Left forelimb (tissue), 1 donor: ENCODE measurements at places on chromosomes 13 and 19.

GRCh38 chr19:21740559-21740958, 26.8 kb downstream of the ZNF100 start:
- no peak for DNase-seq

GRCh38 chr13:68816715-68817114, 1290.9 kb upstream of the ATXN8OS start:
- DNase-seq = no peak

DNA sequence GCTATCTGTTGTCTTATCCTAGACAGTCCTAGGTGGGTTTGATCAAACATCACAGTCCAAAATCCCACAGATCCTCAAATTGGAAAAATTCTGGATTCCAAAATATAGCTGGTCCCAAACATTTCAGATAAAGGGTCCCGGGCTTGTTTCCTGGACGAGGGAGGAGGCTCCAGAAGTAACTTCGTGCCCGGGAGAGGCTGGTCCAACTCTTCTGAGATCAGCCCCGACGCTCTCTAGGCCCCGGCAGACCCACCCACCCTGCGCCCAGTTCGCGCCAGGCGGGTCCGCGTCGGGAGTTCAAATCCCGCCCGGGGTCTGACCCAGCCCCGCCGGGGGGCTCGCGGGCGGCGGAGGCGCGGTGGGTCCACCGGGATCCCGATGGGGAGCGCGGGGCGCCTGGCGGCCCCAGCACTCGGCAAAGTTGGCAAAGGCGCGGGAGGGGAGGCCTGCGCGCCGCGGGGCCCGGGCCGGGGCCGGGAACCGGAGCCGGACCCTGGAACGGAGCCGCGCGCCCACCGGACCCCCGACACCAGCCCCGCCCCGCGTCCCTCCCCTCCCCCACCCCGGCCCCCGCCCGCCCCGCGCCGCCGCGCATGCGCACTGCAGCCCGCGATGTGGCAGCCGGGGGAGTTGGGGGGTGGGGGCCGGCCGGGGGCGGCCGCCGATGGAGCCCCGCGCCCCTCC, 513 bp downstream of the MIER2 start:
- peak; percentile 80 for DNase-seq

GRCh38 chr19:13162724-13163608, 12.8 kb downstream of the IER2 start:
- DNase-seq = peak; percentile 93

- no peak for DNase-seq
These were observed 808.9 kb downstream of the DIAPH3 start for GRCh38 chr13:59354665-59355369.

DNA sequence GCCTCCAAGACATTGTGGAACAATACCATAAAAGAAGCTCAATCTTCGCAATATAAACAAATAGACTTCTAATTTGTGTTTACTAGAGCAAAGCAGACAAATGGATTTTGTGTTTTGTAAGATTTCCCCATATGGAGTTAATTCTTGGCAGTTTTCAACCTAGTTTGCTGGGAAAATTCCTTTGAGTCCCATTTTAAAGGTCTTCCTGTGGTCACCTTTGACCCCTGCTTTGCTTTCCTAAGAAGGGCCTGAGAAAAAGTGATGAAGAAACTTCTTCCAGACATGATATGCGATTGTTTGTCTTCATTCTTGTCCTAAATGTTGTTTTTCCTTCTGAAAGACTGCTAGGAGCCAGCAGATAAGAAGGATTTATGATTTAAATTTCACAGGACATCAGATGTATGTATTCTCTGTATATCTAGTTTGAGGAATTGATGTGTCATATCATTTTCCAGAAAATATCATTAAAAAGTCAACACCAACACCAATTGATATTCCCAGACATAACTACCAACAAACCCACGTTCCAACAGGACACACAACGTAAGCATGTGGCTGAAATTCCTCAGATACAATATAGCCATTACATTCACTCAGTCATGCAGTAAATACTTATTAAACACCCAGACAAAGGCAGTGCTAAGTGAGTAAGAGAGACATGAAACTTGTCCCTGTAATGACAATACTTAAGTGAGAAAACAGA, 276.4 kb downstream of the LHFPL6 start:
- DNase-seq = no peak

- DNase-seq = no peak
These were observed 94.2 kb downstream of the USP12 start for GRCh38 chr13:27077451-27077850.

DNA sequence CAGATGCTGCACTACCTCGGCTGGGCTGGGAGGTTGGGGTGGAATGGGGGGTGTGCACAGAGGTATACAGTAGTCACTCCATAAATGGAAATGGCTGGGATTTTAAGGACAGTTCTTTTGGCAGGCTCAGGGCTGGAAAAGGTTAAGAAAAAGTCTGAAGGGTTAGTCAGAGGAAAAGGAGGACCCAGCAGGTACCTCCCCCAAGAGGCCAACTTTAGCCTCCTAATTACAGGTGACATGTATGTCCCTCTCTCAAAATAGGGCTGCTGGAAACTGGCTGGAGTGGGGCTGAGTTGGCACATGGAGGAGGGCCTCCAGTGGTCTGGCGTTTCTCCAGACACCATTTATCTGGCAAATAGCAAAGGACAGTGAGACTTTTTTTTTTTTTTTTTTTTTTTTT, 994 bp downstream of the CCDC194 start:
- DNase-seq = no peak

DNA sequence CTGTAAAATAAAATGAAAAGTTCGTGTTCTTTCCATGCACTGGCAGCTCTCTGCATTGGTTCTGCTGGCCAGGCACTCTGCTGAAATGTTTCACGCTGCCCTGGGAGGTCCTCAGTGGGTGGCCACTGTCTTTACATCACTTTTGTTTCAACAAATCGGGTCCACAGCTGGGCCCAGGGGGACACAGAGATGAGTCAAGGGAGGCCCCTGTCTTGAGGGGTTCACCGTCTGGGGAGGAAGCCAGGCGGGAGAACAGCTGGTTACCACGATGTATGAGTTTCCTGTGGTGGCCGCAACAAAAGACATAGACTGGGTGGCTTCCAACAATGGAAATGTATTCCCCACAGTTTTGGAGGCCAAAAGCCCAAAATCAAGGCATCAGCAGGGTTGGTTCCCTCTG, 5.1 kb upstream of the KLF2 start:
- no peak for DNase-seq

- no peak for DNase-seq
These were observed 46.8 kb downstream of the METTL21C start for GRCh38 chr13:102648046-102648445.

DNA sequence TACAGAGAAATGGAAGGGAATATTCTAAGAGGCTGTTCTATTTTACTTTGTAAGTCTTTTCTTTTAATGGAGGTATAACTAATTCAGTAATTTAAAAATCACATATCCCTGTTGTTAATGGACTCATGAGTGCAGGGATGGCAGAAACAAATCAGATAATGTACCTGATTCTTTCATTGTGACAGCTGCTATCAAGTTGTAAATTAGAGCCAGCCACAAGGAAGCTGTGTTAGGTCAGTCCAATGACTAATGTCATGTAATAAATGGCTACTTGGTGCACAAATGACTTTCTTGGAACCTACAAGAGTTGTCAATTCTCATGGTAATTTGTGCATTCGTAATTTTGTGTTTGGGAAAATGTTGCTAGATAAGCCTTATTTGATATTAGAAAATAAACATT, 446.4 kb downstream of the DCT start:
- DNase-seq = no peak

- DNase-seq = no peak
These were observed 50.4 kb downstream of the ATP8A2 start for GRCh38 chr13:25422153-25422552.

- no peak for DNase-seq
These were observed 61.9 kb upstream of the ATP12A start for GRCh38 chr13:24618011-24618955.

DNA sequence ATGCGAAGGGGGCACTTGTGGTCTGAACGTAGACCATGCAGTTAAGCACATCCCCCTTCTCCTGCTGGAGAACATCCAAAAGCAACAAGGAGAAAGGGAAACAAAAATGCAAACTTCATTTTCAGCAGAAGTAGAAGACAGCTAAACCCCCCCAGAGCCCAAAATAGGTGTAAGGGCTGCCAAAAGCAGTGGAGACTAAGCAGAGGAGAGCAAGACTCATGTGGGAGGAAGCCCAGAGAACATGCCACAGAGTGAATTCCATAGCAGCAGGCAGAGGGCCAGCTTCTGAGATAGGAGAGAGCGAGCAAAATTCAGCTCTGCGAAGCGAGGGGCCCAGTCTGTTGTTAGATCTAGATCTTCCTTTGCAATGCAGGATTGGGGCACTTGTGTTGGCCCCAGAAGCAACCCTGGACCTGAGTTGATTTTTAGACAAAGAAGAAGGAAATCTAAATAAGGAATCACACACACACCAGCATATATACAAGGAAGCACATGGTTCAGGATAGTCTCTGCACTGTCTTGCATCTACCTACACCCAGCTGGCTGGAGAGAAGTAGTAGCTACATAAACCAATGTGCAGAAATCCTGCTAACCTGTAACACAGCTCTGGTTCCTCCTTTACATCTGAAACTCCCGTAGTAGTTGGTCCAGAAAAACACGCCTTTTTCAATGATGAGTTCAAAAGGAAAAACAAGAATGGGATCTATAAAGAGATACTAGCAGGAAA, 199.6 kb downstream of the SPRY2 start:
- DNase-seq = peak; percentile 76

DNA sequence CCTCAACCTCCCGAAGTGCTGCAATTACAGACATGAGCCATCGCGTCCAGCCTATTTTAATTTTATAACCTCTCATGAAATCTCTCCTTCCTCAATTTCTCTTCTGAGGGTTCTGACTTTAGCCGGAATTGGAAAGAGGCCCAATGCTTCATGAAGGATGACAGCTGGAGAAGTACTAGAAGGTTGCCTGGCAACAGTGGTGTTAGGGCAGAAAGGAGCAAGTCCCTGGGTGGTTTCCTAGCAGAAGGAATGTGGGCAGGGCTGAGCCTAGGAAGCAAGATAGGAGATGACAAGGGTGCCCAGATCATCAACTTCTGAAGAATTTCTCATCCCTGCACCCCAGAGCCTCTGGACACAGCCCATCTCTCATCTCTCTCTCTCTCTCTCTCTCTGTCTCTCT, 25.8 kb downstream of the CACNG6 start:
- no peak for DNase-seq

- no peak for DNase-seq
These were observed 1.8 kb downstream of the FGF14 start for GRCh38 chr13:102399791-102400674.

DNA sequence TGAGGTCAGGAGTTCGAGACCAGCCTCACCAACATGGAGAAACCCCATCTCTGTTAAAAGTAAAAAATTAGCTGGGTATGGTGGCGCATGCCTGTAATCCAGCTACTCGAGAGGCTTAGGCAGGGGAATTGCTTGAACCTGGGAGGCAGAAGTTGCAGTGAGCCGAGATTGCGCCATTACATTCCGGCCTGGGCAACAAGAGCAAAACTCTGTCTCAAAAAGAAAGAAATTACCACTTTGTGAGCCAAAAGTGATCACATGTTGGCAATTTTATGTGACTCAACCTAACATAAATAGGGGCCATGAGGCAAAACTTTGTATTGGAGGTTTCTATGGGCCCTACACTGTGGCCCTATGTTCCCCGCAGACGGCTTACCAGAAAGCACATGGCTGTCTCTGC, 72.2 kb downstream of the MAP4K1 start:
- DNase-seq = no peak

GRCh38 chr13:99527301-99527700, 26.0 kb downstream of the TM9SF2 start:
- DNase-seq = no peak

DNA sequence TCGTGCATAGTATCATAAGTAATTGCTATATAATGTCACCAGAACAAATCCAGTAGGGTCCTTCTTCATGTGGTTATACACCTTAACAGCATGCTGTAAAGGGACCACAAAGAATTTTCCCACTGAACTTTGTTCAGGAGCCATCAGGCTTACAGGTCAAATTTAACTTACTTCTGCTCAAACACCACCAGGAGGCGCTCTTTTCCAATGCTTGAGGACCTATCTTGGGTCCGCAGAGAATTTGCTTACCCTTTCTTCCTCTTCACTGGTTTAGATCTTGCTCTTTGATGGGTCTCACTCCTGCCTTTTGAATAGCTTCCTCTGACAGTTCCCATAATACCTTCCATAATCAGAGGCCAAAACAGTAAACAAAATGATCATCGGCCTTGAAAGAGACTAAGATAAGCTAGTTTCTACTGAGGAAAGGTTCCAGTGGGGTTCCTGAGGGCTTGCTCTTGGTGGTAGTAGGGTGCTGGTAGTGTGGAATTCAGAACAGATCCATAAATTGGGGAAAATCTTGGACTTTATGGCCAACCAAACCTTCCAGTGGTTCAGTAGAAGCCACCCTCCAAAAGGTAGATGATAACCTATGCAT, 37.4 kb downstream of the SCGB2B2 start:
- DNase-seq = no peak

- DNase-seq = no peak
These were observed 9.1 kb downstream of the PCDH17 start for GRCh38 chr13:57640607-57641006.

GRCh38 chr13:112759827-112760226, 70.0 kb downstream of the ATP11A start:
- DNase-seq = no peak

GRCh38 chr13:49859560-49859959, 67.1 kb upstream of the KPNA3 start:
- no peak for DNase-seq

GRCh38 chr13:27450921-27451471, 632 bp upstream of the MTIF3 start:
- DNase-seq = no peak

DNA sequence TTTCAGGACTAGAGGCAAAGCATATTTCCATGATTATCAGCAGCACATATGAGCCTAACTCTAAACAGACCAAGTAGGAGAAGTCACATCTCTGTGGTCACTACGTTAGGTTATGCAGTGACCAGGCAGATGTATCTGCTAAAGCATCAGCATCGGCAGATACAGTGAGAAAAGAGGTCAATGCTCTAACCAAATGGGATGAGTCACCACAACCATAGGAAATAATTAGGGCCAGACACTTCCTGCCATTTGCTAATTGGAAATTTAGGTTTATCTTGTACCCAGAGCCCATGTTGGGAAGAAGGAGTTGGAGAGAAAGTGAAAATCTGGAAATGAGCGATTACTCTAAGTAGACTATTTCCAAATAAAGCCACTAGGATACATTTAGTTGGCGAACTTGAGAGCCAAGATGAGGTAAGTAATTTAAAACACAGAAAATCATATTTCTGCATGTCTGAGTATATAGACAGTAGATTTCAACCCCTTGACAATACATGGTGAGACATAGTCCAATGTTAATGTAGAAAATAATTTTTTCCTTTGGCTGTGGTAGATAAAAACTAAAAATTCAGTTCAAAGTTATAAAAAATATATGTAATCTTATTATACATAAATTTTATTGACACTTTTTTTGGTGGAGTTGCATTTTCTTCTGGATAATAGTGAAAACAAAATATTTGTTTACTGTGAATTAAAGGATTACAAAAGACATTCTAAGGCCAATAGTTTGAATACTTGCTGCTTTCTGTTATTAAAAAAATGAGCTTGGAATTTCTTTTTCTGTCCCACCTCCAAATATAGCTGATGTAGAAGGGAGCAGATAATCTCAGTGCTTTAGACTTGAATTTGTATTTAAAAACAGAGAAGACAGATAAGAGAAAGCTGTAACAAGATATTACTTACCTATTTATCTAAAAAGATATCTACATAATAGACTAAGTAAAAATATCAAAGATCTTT, 104.4 kb upstream of the CSNK1A1L start:
- DNase-seq = no peak
